Body of pancreas (tissue), 4 donors: ENCODE measurements at places on chromosomes 7 and 10. TPM values are rescaled to one million over a fixed set of nuclear protein-coding genes. Genes with fewer than 3 reads are reported as not detected.

- DNase-seq: no peak
Observed at GRCh38 chr10:55224007-55224781, 423.2 kb upstream of the PCDH15 start.

The SH2D4B gene
- not detected for total RNA-seq

DNA sequence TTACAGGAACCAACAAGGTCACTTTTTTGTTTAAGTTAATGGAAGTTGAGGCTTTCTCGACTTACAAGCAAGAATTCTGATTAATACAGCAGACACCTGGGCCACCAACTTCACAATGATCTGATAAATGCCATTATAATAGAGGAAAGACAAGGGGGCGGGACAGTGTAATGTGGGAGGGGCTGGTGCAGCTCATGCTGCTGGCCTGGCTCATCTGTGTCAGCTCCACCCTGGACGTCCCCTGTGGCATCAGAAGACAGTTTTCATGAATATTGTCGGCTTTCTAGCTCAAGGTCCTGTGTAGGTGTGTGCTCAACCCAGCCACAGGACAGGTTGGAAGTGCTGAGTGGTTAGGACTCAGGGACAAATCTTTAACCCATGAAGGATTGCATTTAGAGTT lies 57.0 kb downstream of the MTURN start:
- no peak for DNase-seq

DNA sequence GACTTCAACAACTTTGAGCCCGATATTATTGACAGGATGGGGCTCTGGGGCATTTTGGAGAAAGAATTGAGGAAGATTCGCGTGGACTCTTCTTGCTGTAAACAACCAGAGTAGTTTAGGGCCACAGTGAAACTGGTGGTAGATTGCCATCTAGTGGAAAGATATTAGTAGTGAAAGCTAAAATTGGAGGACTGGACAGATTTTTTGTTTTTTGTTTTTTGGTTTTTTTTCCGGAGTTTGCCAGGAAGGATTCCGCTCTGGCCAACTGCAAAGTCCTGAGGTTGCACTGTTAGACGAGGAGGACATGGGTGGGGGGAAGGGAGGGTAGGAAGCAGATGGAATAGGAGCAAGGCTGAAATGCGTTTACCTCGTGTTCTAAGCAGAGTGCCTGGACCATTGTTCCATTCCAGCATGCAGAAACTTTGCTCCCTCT lies 11.7 kb downstream of the NOBOX start:
- DNase-seq: no peak

GRCh38 chr10:21972584-21972983 lies 30.9 kb downstream of the DNAJC1 start:
- DNase-seq: no peak
